ENCODE measurements at places on chromosomes 1 and 21.

- peak; percentile 85 for DNase-seq
These were observed 330.6 kb downstream of the RPS6KC1 start for GRCh38 chr1:213381572-213382084.

DNA sequence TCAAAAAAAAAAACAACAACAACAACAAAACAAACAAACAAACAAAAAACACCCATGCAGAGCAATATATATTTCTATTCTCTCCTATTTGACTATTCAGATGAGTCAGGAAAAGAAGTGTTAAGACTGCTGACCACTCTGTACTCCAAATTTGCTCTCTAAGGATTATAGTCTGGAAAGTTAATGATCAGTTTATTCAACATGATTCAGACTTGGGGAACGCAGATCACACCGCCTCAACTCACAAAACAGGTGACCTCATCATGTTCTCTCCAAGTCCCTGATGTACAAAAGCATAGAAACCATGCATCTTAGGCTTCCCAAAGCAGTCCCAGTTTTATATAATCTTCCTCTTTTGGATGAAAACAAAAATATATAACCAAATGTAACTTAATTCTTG is 51.9 kb upstream of the PRRC2C start:
- DNase-seq, result no peak

DNA sequence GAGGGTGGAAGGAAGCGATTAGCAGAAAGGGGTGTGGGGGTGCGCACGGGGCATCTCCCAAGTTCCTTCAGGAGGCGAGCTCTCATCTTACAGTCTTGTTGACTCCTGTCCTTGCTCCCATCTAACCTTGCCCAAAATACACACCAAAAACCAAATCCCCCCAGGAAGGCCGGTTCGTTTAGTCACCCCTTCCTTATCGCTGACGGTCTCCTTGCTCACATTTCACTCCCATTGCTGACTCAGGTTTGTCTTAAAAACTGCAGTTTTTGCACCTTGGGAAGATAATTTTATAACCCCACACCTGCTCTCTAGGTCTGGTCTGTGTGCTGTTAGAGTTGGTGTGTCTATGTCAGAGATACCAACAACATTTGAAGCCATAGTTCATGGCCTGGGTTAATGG is 68.1 kb upstream of the F3 start:
- DNase-seq, result no peak

GRCh38 chr1:167175901-167176300 is 44.8 kb upstream of the POU2F1 start:
- DNase-seq, result no peak

- DNase-seq, result no peak
These were observed 4.9 kb downstream of the ARID1A start for GRCh38 chr1:26700711-26701110.

GRCh38 chr1:213573648-213574009 is 414.1 kb upstream of the PROX1 start:
- DNase-seq, result no peak

DNA sequence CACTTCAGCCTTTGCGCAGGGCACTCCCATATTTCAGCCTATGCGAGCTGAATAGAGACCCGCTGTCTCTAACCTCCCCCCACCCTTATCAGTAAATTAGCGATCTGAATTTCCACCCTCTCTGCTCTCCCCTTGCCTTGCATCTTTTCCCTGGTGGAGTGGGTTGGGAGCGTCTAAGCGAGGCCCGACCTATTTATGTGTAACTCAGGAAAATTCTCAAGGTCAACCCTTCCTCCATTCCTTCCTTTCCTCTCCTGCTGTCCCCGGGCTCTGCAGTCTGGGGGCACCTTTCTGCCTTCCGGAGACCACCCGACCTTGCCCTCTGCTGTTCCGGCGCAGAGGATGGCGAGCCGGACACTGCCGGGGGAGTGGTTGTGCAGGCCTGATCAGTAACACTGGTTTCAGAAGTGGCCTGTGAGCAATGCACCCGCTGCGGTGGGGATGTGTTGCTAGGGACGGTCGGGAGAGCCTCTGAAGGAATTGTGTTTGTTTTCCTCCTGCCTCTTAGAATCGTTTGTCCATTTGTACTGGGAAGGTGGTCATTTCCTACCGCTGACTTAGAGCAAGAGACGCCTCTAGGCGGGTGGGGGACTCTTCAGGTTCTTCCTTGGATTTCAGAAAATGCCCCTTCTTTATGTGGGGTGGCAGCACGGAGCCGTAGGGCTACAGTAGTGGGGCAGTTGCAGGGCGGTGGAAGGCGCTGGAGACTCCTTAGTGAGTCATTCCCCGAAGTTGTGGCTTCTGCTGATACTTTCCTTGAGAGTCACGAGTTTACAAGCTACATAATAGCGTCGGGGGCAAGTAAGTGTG is 513 bp downstream of the MGST3 start:
- peak; percentile 53 for DNase-seq

DNA sequence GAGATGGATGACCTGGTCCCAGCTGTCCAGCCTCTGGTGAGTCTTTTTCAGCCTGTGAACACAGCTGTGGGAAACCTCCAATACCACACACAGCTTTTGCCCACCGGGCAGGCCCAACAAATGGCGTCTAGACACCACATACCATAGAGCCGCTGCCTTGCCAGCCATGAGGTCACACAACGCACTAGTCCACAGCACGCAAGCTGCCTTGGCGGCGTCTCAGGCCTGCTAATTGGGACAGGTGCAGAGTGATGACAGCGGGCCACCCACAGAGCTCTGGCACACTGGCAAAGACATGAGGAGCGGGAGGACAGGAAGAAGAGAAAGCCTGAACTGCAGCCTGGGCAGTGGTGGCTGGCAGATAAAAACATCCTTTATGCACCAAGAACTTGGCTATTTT is 125.5 kb downstream of the ADAMTS1 start:
- DNase-seq, result no peak

DNA sequence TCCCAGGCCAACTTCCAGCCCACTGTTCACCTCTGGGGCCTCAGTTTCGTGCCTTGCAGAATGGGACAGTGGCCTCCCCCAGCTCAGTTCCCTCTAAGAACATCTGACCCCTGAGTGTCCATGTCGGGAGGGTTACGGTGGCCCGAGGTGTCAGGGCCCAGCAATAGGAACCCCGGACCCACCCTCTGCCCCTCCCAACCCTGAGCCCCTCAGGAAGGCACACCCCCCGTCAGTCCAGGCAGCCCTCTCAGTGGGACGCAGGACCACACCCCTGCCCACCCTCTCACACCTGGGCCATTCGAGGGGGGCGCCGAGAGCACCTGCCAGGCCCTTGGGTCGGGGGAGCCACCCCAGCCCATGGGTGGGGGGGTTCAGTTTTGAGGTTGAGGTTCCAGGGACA is 447 bp downstream of the TTC34 start:
- no peak for DNase-seq
